ENCODE measurements at places on chromosomes 12 and 14.
A peak's percentile ranks its signal among the peaks of the same experiment; 100 is the strongest.

- DNase-seq: peak; percentile 49
Observed at GRCh38 chr14:105076805-105077648, 11.8 kb upstream of the GPR132 start.

- no peak for DNase-seq
Observed at GRCh38 chr12:66137937-66138336, 7.4 kb upstream of the LLPH start.

DNA sequence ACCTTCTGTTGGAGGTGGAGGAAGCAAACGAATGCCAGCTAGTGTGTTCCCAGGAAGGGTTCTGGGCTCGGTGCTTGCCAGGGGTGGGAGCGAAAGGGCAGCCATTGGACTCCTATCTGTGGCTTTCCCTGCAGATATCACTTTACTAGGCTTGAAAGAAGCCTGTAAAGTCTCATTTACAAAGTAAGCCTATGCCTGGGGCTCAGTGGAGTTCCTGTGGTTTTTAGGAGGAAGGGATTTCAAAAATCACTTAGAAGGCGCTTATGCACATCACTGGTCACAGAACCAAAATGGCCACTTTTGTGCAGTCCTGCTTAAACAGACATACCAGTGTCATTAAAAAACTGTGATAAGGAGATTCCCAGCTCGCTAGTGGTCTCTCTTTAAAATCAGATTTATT lies 22.7 kb downstream of the CLMN start:
- no peak for DNase-seq

- no peak for DNase-seq
Observed at GRCh38 chr14:100754020-100754419, 27.3 kb downstream of the DLK1 start.

DNA sequence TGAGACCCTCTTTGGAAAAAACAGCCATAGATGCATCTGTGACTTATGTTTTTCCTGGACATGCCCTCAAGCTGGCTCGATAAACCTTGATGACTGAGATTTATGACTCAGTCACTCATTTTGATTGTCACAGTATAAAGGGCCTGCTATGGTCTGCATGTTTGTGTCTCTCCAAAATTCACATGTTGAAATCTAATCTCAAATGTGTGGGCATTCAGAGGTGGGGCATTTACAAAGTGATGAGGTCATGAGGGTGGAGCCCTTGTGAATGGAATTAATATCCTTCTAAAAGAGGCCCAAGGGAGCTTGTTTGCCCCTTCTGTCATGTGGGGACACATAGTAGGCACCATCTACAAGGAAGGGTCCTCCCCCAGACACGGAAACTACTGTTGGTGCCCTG lies 372.9 kb downstream of the APAF1 start:
- DNase-seq: no peak

Measured in naive thymus-derived CD8-positive, alpha-beta T cell (primary cell).